ENCODE measurements at places on chromosomes 5 and 9.
A peak's percentile ranks its signal among the peaks of the same experiment; 100 is the strongest.

GRCh38 chr9:112046181-112046580 is 128.9 kb downstream of the SUSD1 start:
- DNase-seq = no peak

- DNase-seq = no peak
Measured at GRCh38 chr9:79584655-79584982, 12.9 kb downstream of the TLE4 start.

DNA sequence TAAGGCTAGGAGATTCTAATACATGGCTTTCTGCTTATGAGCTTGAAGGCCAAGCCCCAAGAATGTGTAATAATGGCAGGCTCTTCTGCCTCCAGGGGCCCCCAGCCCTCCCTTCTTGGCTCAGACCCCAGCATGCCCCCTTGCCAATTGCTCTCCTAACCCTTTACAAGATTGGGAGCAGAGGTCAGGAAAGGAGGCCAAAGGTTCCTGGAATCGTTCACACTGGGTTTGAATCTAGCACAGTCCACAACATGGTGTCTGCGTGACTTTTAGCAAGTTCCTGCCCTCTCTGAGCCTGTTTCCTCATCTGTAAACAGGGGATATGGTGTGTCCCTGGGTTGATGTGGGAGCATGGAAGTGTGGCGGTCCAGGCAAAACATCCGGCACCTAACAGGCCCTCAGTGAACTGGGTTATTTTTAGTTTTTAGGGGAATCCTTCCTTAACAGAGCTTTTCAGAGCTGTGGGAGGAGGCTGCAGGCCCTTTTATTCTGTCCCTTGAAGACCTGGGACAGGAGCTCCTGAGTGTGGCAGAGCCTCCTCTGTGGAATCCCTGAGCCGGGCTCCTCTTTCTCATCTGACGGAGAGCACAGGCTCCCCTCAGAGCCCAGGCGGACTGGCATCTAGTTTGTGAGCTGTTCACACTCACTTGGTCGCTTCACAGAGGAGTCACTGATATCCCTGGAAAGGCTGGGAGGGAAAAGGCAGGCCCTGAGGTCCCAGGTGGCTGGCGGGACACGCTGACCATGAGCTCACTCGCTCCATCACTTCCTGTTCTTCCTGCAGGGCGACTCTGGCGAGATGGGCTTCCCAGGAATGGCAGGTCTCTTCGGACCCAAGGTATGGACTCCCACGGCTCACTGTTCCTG is 23.4 kb upstream of the ORM1 start:
- no peak for DNase-seq

DNA sequence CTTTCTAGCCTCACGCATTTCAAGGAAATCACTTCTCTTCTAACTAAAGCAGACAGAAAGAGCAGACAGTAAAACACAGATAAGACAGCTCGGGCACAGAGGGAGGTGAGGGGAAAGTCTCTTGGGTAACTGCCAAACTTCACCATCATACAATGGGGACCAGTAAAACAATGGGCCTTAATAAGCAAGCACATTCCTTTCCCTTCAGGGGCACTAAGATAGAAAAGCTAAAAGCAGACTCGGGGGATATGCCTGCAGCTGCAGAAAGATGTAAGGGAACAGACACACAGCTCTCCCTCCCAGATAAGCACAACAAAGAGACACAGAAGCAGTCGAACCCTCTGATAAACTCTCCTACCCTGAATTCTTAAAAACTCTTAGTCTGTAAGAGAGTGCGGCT is 15.6 kb upstream of the CKS2 start:
- DNase-seq = no peak

- no peak for DNase-seq
Measured at GRCh38 chr5:137672881-137673280, 63.0 kb downstream of the KLHL3 start.

GRCh38 chr5:57716661-57717060 is 234.1 kb upstream of the ACTBL2 start:
- DNase-seq = no peak

GRCh38 chr5:143002459-143003327 is 232.5 kb downstream of the ARHGAP26 start:
- DNase-seq = peak; percentile 59

DNA sequence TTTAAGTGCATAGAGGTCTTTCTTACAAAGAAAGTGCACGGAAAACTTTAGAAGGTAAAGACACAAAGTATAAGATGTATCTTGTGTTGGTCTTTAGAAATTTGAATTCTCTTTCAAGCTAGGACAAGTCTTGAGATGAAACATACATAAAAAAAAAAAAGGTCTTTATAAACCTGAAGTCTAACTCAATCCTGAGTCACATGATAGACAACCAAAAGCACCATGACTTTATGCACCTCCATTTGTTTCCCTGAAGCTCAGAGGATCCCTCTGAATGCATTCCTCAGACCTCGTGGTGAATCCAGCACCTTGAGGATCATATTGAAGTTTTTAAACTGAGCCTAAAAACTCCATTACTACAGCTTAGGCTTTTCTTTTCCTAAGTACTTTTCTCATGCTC is 91.8 kb downstream of the RAB3C start:
- DNase-seq = no peak

DNA sequence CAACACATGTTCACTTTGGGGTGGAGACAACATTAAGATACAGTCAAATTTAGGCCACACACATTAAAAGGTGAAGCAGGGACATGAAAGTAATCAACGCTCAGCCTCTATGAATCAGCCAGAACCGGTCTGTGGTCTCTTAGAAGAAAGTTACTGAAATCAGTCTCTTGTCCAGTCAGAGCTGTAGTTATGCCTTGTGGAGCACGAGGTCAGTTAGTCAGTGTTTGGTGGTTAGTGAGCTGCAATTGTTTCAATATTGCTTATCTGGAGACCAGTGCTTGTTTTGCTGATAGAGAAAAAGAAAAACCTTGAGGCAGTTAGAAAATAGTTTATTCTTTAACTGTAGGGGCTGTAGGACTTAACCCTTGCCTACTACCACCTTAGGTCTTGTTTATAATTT is 157.8 kb upstream of the RASEF start:
- no peak for DNase-seq

DNA sequence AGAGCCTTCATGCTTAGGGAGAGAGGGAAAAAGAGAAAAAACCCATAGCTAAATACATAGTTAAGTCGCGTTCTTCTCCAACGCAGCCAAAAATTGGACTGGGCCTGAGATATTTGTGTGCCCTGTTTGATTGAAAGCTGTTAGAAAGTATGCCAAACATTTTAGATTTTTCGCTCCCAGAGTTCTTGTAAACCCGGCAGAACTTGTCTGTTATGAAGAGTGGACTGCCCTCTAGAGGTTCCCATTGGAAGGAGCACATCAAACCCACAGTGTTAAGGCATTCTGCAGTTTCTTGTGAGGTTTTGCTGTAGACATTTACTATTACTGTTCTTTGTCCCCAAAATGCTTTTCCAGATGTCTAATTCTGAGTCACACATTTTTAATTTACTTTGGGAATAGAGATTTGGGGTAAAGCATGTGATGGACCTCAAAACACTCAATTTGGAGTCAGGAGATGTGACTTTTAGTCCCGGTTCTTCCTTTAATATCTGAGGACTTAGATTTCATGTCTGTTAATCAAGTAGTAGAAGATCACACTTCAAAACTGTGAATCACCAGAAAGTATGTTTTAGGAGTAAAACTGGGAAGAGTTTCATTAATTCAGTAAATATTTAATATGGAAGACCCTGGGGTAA is 96.6 kb downstream of the PCSK1 start:
- peak; percentile 39 for DNase-seq

DNA sequence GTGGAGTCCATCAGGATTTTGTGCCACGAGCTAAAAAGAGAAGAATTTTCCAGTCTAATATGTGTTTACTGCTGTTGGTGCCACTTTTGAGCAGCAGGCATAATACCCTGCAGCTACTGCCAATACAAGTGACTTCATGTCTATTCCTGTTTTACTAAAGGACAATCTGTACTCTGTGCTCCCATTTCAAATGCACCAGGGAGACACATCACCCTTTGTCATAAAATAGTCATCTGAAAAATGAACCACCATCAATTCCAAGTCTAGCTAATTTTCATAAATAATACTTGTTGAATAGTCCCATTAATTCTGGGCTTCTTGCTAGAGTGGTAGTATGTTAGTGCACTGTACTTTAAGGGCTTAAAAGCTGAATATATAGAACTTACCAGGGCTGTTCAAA is 8.9 kb upstream of the PKD2L2 start:
- no peak for DNase-seq

DNA sequence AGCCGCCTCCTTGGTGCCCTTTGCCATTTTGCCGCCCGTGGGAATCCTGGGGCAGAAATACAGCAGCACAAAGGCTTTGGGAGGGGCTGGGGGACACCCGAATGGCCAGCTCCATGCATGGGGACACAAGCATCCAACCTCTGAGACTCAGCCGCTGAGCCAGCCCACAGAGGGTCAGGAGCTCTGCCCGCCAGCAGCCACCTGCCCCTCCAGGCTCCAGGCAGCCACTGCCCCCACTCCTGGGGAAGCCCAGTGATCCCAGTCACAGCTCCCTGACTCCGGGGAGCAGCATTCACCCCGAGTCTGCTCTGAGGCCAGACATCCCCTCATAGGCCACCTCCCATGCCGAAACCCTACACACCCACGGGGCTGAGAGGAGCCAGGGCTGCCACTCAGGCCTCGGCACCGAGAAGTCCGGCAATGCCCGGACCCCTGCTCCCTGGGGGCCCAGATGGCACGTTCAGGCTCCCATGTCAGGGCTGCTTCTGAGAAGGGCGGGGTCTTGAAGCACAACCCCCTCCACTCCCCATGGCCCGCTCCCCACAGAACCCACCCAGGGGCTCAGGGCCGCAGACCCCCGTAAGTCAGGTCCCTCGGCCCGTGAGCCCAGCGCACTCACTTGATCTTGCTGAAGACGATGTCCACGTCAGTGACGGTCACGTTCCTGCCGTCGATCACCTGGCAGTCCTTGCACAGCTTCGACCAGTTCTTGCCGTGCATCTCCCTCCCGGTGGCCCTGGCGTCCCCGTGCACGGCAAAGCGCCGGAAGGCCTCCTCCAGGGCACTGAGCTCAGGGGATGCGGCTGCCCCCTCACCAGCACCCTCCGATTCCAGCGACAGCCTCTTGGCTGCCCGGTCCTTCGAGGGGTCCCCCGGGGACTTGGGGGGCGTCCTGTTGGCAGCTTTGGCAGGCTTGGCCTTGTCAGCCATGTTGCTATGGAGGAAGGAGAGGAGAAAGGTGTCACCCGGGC is 15.7 kb downstream of the TPPP start:
- no peak for DNase-seq
